GM13977 (cell line): ENCODE measurements at places on chromosomes 16 and 17.

DNA sequence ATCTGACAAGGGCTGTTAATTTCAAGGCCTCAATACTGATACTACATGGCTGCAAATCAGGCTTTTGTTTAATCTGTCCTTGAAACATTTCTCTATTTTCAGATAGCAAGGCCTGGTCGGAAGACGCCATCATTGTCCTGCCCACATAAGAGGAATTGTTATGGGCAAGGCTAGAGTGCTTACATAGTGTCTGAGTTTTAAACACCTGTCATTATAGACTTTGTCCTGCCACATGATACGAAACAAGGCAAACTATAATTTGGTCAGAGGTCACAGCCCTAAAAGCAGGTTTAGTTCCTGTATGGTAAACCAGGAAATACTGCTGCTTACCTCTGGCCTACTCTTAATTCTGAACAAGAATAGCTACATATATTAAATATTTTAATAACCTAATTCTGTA lies 104.4 kb downstream of the SSH2 start:
- no peak for DNase-seq

DNA sequence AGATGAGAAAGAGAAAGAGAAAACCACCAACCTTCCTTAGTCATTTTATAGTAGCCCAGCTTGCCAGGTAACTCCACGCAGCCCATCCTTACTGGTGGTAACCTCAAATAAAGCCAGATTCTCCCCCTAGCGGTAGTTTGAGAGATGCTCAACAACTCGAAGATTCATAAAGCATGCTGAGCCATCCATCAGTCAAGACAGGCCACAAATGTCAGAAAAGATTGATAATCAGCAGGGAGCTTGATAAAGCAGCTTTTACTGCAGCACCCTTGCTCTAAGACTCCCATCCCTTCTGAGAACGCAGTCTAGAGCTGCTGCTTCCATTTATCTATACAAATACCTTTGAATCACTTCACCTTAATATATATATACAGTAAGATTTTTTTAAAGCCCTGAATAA lies 451.5 kb upstream of the HSBP1 start:
- DNase-seq: peak; percentile 48

GRCh38 chr16:59878479-59878878 lies 1144.4 kb upstream of the GOT2 start:
- no peak for DNase-seq

- no peak for DNase-seq
These were observed 23.8 kb downstream of the PDILT start for GRCh38 chr16:20380782-20381181.

DNA sequence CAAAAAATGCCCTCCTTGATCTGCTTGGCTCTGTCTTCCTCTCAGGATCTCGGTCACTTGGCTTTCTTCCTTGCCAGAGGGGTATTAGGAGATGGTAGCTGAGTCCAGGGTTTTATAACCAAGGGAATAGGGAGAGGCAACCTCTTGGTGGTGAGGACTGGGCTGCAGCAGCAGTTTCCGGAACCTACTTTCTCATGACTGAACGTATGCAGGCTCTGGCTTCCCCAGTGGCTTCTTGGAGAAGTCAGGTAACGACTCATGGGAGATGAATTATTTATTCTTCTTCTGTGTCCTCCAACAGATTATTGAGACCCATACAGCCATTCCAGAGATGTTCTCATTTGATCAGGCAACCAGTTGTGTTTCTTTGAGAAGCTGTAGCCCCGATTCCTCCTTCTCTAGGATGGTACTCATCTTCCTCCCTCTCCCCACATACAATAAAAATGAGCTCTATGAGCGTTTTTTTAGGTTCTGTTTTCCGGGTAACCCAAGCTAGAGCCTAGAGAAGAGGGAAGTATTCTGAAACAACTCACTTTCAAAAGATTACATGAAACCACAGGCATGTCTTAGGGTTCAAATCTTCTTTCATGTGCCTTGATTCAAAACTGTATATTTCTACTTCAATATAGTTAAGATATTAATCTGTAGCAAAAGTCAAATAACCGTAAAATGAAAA lies 22.3 kb upstream of the DHX40 start:
- DNase-seq: no peak

- DNase-seq: no peak
These were observed 993 bp upstream of the ANKRD11 start for GRCh38 chr16:89491238-89491869.

DNA sequence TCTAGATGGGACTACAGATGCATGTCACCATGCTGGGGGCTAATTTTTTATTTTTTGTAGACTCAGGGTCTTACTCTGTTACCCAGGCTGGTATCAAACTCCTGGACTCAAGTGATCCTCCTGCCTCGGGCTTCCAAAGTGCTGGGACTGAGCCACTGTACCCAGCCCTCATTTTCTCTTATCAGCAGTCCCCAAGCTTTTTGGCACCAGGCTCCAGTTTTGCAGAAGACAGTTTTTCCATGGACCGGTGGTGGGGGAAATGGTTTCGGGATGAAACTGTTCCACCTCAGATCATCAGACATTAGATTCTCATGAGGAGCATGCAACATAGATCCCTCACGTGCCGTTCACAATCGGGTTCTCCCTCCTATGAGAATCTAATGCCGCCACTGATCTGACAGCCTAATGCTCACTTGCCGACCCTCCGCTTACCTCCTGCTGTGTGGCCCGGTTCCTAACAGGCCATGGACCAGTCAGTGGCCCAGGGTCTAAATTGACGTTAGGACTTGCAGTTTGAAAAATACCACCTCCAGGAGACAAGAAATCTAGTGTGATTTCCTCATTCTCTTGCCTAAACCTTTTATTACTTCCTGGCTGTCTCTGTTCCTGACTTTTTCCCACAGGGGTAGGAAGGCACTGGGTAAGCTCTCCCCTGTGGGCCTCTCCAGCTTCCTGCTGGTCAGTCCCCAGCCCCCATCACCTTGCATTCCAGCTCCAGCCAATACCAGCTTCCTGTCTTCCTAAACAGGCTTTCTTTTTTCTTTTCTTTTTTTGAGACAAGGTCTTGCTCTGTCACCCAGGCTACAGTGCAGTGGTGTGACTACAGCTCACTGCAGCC lies 9.3 kb upstream of the CNP start:
- DNase-seq: no peak

DNA sequence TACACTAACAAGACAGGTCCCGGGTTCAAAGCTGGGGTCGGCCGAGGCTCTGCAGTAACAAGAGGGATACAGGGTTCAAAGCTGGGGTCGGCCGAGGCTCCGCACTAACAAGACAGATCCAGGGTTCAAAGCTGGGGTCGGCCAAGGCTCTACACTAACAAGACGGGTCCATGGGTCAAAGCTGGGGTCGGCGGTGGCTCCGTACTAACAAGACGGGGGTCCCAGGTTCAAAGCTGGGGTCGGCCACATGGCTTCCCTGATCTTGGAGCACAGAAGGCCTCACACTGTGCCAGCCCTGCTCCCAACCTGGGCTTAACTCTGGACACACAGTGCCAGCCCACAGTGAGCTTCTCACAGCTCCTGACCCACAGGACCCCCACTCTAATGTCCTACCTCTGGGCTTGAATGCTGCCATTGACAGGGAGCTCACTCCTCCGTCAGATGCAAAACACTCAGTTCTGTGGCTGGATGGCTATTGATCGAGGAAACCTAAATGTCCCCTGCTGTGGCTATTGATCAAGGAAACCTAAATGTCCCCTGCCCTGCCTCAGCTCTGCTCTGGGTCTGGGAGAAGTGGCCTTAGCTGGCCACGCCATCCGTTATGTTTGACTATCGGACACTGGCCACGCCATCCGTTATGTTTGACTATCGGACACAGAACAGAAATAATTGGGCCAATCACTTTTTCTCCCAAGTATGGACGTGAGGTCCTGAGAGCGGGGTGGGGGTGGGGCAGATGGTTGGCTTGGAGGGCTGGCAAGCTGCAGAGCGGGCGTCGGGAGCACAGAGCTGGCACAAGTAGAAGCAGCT lies 54.6 kb upstream of the DOC2B start:
- DNase-seq: no peak

DNA sequence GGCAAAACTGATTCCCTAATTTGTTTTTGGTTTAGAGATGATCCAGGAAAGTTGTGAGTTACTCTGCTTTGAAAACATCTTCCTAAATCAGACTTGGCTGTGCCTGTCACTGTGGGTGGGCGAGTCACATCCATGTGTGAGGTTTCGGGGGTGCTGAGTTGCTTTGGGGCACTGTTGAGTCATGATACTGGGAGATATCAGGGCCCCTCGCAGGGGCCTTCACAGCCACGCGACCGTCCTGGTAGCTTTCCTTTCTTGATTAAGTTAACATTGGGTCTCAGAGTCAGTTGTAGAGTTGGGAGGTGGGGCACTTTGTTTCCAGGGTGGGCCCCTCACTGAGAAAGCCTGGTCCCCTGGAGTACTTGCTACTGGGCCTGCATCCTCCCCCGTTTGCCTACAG lies 58.3 kb upstream of the LGALS9 start:
- DNase-seq: no peak

GRCh38 chr16:46884513-46885293 lies 541 bp downstream of the GPT2 start:
- DNase-seq: peak; percentile 30

- DNase-seq: no peak
These were observed 187.5 kb upstream of the RPL38 start for GRCh38 chr17:74015990-74016389.

GRCh38 chr17:3980381-3981014 lies 16.3 kb upstream of the ATP2A3 start:
- no peak for DNase-seq

DNA sequence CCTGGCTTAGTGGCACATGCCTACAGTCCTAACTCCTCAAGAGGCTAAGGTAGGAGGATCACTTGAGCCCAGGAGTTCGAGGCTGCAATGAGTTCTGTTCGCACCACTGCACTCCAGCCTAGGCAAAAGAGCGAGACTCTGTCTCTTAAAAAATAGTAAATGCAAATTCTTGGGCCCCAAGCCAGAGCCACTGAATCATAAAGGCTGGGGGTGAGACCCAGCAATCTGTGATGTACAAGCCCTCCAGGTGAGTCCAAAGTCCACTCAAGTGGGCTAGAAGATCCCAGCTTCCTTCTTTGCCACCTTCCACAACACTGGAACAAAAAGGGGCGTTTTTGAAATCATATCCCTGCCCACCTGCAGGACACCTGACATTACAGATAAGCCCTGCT lies 16.9 kb downstream of the TRIM25 start:
- no peak for DNase-seq

DNA sequence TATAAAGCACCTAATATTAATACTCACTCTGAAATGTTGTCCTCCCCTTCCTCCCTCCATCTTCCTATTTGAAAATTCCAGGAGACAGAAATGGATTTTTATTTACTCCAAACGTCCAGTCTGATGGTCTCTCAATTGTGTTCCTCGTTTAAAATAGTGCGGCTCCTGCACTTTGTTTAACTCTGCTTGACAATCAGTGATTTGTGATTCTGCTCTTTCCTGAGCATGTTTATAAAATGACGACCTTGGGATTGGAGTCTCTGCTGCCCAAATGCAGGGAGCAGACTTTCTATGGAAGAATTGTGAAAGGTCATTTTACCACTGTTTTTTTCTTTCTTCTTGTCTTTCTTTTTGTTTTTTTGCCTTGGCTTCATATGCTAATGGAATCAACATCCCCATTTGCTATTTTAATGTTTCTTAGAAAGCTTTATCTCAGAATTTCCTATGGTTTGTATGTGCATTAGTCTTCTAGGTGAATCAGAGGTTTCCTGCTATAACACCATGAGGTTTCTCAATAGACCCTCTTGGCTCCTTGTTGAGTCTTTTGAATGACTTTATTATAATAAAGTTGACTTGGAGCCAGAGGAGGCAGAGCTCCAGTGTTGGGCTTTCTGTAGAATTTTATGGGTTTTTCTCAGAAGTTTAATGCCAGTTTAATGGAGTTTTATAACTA lies 376.5 kb downstream of the CDH11 start:
- DNase-seq: no peak

DNA sequence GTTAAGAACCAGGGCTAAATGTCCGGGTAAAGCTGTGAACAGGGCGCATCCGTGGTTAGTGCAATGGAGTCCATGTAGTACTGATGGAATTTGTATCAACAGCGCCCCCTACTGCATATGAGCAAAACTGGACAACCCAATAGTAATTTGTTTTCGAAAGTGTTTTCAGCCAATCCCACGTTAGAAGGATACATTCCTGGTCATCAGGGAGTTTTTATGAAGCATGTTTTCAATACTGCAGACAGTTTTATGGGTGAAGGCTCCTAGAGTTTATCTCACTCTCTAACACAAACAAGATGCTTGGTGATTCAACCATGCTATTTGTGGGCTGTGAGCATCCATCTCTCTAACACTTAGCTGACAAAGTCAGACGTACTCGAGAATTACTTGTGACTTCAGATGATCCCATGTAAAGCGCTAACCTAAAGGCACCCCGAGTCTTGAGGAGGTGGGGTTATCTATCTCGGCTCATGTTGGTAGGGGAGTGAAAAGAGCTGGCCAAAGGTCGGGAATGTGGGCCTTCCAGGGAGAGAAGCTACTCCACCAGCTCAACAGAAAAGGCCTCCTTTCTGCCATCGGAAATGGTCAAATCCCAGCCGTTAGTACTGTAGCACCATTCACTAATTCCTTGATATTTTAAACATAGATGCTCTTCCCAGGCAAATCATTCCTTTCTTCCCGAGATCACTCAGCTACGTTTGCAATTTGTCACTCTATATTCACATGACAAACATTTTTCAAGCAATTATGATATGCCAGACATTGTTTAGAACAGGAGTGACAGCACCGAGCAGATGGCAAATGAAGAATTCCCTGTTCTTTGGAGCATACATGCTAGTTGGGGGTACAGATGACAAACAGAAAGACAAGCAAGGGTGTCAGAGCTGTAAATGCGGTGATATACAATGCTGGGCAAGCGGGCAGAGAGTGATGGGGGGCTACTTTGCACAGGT lies 46.9 kb upstream of the HNF1B start:
- DNase-seq: peak; percentile 76

DNA sequence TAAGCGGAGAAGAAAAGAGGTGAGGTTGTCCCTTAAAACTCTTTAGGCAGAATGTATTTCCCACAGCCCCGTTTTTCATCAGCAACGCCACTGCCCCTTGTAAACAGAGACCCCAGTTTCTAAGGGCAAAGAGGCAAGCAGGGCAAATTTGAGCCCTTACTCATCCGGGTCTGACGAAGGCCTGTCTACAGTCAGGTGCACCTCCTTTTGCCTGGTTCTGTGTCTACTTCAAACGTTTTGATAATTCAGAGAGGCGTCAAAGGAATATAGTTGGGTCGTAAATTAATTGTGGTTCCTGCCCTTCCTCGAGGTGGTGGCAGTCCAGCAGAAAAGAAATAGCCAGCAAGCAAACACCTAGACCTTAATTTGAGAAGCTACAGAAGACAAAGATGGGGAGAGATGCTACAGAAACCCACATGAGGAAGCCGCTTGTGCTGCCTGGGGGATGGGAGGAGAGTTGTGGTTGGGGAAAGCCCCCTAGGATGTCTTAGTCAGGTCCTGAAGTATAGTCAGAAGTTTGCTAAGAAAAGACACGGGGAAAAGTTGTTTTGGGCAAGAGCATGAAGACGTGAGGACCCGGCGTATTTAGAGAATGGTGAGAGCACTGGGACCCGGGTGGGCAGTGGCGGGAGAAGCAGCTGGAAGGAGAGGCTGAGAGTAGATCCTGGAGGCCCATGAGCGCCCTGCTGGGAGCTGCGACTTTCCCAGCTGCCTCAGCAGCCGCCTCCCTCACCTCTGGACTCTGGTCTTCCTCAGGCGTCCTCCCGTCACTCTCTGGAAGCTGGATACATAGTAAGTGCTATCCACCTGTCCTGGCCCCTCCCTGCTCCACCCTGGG lies 2.4 kb downstream of the FBRS start:
- DNase-seq: peak; percentile 86

GRCh38 chr17:42484304-42484703 lies 25.6 kb downstream of the ATP6V0A1 start:
- no peak for DNase-seq
